Central memory CD8-positive, alpha-beta T cell (primary cell): ENCODE measurements at places on chromosomes 6 and 20.

DNA sequence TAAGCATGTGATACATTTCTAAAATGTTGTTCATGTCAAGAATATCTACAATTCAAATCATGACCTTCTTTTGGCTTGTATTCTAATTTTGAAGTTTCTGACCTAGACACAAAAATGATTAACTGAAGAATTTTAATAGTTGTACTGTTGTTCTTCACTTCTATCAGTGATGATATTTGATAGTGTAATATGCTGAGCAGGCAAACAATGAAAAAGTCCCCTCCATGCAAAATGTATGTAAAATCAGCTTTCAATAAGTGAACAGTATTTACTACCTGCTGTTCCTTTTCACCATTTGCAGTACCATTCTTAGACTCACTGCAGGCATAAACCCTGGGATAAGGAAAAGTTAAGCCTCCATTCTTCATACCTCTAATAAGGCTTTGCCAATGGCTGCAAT is 201.5 kb downstream of the LAMA2 start:
- no peaks in the 10 kb centered on the region for H3K4me1 ChIP-seq
- DNase-seq: no peak
- no peak overlapping the region for H3K27ac ChIP-seq

DNA sequence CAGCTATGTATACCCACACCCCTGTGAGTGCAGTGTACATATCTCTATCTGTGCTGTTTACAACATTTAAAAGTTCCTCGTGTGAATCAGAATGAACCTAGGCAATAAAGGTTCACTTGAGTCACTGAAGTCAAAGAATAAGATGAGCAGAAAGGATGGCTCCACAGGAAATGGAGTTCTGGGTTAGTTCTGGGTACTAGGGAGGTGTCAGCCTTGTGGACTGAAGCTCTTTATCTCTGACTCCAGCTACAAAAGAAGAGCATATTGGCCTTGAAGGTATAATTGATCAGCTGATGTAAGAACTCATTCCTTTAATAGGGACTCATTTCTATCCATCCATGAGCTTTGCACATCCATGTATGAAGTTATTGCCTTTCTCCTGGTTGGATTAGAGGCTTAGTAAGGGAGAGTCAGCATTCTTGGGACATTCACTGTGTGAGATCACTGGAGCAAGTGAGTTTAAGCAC is 73.9 kb upstream of the BACH2 start:
- no peak overlapping the region for H3K4me3 ChIP-seq
- H3K27ac ChIP-seq: no peak overlapping the region
- H3K36me3 ChIP-seq: peaks cover 2% of the 10 kb centered on the region
- H3K27me3 ChIP-seq: no peaks in the 10 kb centered on the region
- H3K4me1 ChIP-seq: peaks cover 14% of the 10 kb centered on the region

GRCh38 chr6:163965426-163966348 is 551.2 kb downstream of the QKI start:
- no peak overlapping the region for H3K4me3 ChIP-seq
- H3K36me3 ChIP-seq: no peaks in the 10 kb centered on the region
- H3K27ac ChIP-seq: no peak overlapping the region
- H3K27me3 ChIP-seq: peaks cover 11% of the 10 kb centered on the region
- DNase-seq: no peak

GRCh38 chr20:43068482-43068881 is 121.2 kb downstream of the PTPRT start:
- no peak overlapping the region for H3K27ac ChIP-seq
- H3K27me3 ChIP-seq: no peaks in the 10 kb centered on the region
- no peaks in the 10 kb centered on the region for H3K36me3 ChIP-seq
- no peak for DNase-seq
- no peak overlapping the region for H3K4me3 ChIP-seq
- no peaks in the 10 kb centered on the region for H3K4me1 ChIP-seq

- peaks cover 81% of the 10 kb centered on the region for H3K27me3 ChIP-seq
- H3K4me3 ChIP-seq: no peak overlapping the region
- no peak overlapping the region for H3K27ac ChIP-seq
- no peaks in the 10 kb centered on the region for H3K36me3 ChIP-seq
- DNase-seq: peak; percentile 37
These were observed 4.6 kb downstream of the OR2H2 start for GRCh38 chr6:29589423-29590048.

DNA sequence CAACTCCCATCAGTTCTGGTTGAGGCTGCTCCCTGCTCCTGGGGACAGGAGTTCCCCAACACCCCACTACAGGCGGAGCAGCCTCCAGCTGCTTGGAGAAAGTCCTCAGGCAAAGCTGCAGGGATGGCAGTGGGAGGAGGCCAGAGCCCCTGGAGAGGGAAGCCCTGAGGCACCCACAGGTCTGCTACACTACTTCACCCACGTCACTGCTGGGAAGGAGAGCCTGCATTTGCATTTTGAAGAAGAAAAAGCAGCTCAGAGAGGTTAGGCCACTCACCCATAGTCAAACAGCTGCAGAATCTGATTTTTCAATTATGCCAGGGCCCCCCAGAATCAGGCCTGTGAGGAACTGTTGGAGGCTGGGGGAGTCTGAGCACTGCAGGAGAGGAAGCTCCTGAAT is 17.2 kb downstream of the BFSP1 start:
- H3K27me3 ChIP-seq: no peaks in the 10 kb centered on the region
- DNase-seq: no peak
- no peak overlapping the region for H3K4me3 ChIP-seq
- peaks cover 4% of the 10 kb centered on the region for H3K36me3 ChIP-seq
- H3K4me1 ChIP-seq: peaks cover 22% of the 10 kb centered on the region
- H3K27ac ChIP-seq: no peak overlapping the region

GRCh38 chr6:38646166-38646878 is 6.6 kb upstream of the BTBD9 start:
- no peaks in the 10 kb centered on the region for H3K27me3 ChIP-seq
- H3K4me1 ChIP-seq: peaks cover 12% of the 10 kb centered on the region
- no peak overlapping the region for H3K27ac ChIP-seq
- no peak overlapping the region for H3K4me3 ChIP-seq
- no peak for DNase-seq

DNA sequence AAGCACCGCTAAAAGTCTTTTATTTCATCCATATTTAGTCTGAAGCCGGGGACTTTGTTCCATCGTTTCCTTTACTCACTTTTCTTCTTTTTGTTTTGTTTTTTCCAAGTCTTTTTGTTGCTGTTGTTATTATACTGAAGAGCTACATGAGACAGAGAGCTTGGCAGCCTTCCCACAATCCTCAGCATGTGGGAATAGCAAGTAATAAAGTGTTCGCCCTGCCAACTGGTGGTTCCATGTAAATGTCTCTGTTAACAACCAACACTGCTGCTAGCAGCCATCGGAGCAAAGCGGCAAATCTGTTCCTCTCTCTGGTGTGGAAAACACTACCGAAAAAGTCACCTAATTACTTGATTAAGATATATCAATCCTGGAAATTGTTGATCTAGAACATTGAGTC is 437.8 kb upstream of the ID4 start:
- no peaks in the 10 kb centered on the region for H3K27me3 ChIP-seq
- no peak overlapping the region for H3K27ac ChIP-seq
- H3K4me3 ChIP-seq: no peak overlapping the region
- no peaks in the 10 kb centered on the region for H3K4me1 ChIP-seq

- no peaks in the 10 kb centered on the region for H3K4me1 ChIP-seq
- DNase-seq: peak; percentile 5
- peaks cover 14% of the 10 kb centered on the region for H3K27me3 ChIP-seq
- no peak overlapping the region for H3K4me3 ChIP-seq
These were observed 24.1 kb downstream of the NPEPL1 start for GRCh38 chr20:58716476-58717277.

- H3K36me3 ChIP-seq: peaks cover 37% of the 10 kb centered on the region
- H3K27ac ChIP-seq: no peak overlapping the region
- H3K27me3 ChIP-seq: no peaks in the 10 kb centered on the region
- H3K4me1 ChIP-seq: no peaks in the 10 kb centered on the region
These were observed 107.5 kb downstream of the SESN1 start for GRCh38 chr6:108987156-108987555.

GRCh38 chr20:56409521-56409920 is 2.5 kb upstream of the CASS4 start:
- no peak for DNase-seq
- no peaks in the 10 kb centered on the region for H3K27me3 ChIP-seq
- peaks cover 20% of the 10 kb centered on the region for H3K4me1 ChIP-seq
- H3K36me3 ChIP-seq: peaks cover 33% of the 10 kb centered on the region
- H3K27ac ChIP-seq: no peak overlapping the region

DNA sequence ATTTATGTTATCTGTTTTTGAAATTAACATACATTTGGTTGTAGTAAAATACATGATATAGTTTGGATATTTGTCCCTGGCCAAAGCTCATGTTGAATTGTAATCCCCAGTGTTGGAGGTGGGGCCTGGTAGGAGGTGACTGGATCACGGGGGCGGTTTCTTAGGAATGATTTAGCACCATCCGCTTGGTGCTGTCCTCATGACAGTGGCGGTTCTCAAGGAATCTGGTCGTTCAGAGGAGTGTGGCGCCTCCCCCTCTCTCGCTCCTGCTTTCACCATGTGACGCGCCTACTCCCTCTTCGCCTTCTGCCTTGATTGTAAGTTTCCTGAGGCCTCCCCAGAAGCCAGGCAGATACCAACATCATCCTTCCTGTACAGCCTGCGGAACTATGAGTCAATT is 29.0 kb downstream of the CTCFL start:
- no peak overlapping the region for H3K4me3 ChIP-seq
- peaks cover 37% of the 10 kb centered on the region for H3K27me3 ChIP-seq
- H3K4me1 ChIP-seq: peaks cover 10% of the 10 kb centered on the region
- no peak for DNase-seq

- H3K4me3 ChIP-seq: no peak overlapping the region
- no peak overlapping the region for H3K27ac ChIP-seq
- H3K36me3 ChIP-seq: no peaks in the 10 kb centered on the region
- no peaks in the 10 kb centered on the region for H3K4me1 ChIP-seq
These were observed 891 bp upstream of the GHRH start for GRCh38 chr20:37262505-37262904.

- no peaks in the 10 kb centered on the region for H3K27me3 ChIP-seq
- DNase-seq: no peak
- no peaks in the 10 kb centered on the region for H3K36me3 ChIP-seq
These were observed 336.9 kb downstream of the KHDRBS2 start for GRCh38 chr6:61949161-61949560.

- no peak overlapping the region for H3K27ac ChIP-seq
- no peaks in the 10 kb centered on the region for H3K27me3 ChIP-seq
- H3K4me1 ChIP-seq: peaks cover 4% of the 10 kb centered on the region
- no peak overlapping the region for H3K4me3 ChIP-seq
These were observed 152.6 kb downstream of the CDK19 start for GRCh38 chr6:110662490-110663211.

DNA sequence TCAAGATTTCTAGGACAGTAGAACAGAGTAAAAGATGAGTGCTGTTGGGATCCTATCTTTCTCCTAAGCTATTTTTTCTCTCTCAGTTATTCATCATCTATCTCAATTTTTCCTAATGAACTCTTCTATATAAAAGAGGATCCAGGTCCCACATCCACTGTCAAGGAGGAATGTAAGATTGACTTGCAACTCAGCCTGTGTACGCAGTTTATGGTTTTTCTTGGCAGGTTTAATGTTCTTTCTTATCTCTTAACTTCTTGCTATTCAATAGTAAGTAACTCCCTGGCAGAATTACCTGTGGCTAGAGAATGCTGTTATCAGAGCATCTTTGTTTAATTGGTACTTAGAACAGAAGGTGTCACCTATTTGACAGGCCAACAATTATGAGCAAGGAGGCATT is 60.8 kb downstream of the SLC16A10 start:
- H3K27ac ChIP-seq: no peak overlapping the region
- no peak for DNase-seq
- H3K4me1 ChIP-seq: no peaks in the 10 kb centered on the region
- peaks cover 24% of the 10 kb centered on the region for H3K27me3 ChIP-seq
- H3K36me3 ChIP-seq: no peaks in the 10 kb centered on the region

DNA sequence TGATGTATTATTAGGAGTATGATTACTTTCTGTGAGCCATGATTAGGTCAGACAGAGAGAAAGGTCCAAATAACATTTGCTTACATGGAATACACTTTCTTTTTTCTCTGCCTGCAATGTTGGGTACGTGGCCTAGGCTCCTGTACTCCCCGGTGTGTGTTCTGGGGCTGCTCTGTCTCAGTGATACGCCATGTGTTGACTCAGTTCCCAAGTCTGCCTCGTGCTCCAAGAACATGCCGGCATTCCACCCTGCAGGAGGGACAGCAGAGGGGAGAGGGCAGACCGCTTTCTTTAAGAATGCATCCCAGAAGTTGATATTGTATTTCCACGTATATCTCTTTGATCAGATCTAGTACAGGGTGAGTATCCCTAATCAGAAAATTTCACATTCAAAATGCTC is 33.3 kb upstream of the THBS2 start:
- H3K36me3 ChIP-seq: no peaks in the 10 kb centered on the region
- no peak overlapping the region for H3K4me3 ChIP-seq
- no peak for DNase-seq
- no peak overlapping the region for H3K27ac ChIP-seq
- H3K27me3 ChIP-seq: peaks cover 11% of the 10 kb centered on the region

GRCh38 chr6:158519761-158520160 is 40.1 kb upstream of the TMEM181 start:
- DNase-seq: no peak
- no peak overlapping the region for H3K4me3 ChIP-seq
- H3K27ac ChIP-seq: peak overlapping the region; percentile 12
- peaks cover 25% of the 10 kb centered on the region for H3K4me1 ChIP-seq
- H3K36me3 ChIP-seq: no peaks in the 10 kb centered on the region

GRCh38 chr20:10322073-10323012 is 103.7 kb downstream of the SNAP25 start:
- H3K4me3 ChIP-seq: no peak overlapping the region
- peaks cover 1% of the 10 kb centered on the region for H3K36me3 ChIP-seq
- DNase-seq: no peak
- H3K27ac ChIP-seq: no peak overlapping the region
- H3K4me1 ChIP-seq: no peaks in the 10 kb centered on the region

DNA sequence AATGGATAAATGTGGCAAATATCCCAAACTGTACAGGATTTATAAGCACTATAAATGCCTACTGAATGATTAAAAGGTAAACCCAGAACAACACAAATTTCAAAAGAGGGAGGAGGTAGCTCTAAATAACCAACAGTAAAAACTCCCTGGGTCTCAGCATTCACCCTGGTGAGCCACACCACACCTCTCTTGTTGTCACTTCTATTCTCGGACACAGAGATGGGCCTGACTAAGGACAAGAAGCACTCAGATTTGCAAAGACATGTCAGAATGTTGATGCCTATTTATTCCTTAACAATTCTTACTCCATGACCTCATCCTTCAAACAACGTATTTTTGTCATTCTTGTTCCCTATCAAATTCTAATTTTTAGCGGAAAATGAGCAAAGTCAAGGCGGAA is 14.7 kb downstream of the TNFRSF21 start:
- no peaks in the 10 kb centered on the region for H3K4me1 ChIP-seq
- H3K27ac ChIP-seq: no peak overlapping the region
- H3K36me3 ChIP-seq: peaks cover 2% of the 10 kb centered on the region
- H3K4me3 ChIP-seq: no peak overlapping the region

DNA sequence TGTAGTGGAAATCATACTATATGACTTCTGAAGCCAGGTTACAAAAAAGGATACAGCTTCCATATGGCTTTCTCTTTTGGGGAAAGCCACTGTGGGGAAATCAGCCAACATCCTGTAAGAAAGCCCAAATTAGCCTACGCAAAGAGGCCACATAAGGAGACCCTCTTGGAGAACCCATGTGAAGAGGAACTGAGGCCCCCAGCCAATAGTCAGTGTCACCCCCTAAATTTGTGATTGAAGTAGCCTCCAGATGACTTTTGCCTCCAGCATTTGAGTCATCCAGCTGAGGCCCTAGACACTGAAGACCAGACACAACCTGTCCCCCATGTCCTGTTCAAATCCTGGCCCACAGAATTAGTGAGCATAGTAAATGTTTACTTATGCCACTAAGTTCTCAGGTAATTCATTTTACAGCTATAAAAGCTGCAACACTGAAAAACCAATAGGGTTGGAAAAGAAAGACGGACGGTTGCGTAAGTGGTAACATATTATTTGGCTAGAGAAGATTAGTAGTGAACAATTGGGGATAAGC is 60.4 kb downstream of the HMGCLL1 start:
- no peak overlapping the region for H3K27ac ChIP-seq
- H3K4me3 ChIP-seq: no peak overlapping the region
- no peak for DNase-seq
- no peaks in the 10 kb centered on the region for H3K36me3 ChIP-seq
- H3K27me3 ChIP-seq: no peaks in the 10 kb centered on the region
